Spleen (tissue), 13 donors: ENCODE measurements at places on chromosomes 4 and X. TPM values are rescaled to one million over a fixed set of nuclear protein-coding genes. Genes with fewer than 3 reads are reported as not detected.
A peak's percentile ranks its signal among the peaks of the same experiment; 100 is the strongest.

DNA sequence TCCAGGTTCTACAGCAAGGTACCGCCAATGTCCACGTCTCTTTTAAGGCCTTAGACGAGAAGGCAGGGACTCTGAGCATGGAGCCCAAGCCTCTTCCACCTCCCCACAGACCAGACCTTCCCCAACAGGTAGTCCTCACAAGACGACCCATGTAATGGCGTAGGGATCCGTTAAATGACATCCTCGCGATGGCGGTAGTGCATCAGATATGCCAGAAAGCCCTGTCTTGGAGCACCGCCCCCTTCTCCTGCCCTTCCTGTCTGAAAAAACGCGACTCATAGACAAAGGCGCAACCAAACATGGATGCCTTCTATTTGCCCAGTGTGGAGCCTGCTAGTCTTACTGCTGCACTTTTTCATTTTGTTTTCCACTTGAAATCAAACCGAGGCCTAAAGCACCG, 185.4 kb downstream of the OR13H1 start:
- peaks cover 7% of the 10 kb centered on the region for H3K4me1 ChIP-seq
- H3K4me3 ChIP-seq, result peak overlapping the region; percentile 50
- peak; percentile 90 for DNase-seq
- peak overlapping the region; percentile 87 for H3K27ac ChIP-seq
- no peaks in the 10 kb centered on the region for H3K27me3 ChIP-seq

- H3K27ac ChIP-seq, result no peak overlapping the region
- H3K4me3 ChIP-seq, result no peak overlapping the region
- no peaks in the 10 kb centered on the region for H3K36me3 ChIP-seq
- DNase-seq, result no peak
Observed at GRCh38 chr4:15148691-15149090, 146.4 kb downstream of the CPEB2 start.

GRCh38 chrX:53249408-53250042, 24.5 kb upstream of the KDM5C start:
- DNase-seq, result peak; percentile 50
- H3K36me3 ChIP-seq, result no peaks in the 10 kb centered on the region
- no peaks in the 10 kb centered on the region for H3K4me1 ChIP-seq
- H3K27ac ChIP-seq, result no peak overlapping the region
- H3K4me3 ChIP-seq, result no peak overlapping the region
- no peaks in the 10 kb centered on the region for H3K27me3 ChIP-seq

DNA sequence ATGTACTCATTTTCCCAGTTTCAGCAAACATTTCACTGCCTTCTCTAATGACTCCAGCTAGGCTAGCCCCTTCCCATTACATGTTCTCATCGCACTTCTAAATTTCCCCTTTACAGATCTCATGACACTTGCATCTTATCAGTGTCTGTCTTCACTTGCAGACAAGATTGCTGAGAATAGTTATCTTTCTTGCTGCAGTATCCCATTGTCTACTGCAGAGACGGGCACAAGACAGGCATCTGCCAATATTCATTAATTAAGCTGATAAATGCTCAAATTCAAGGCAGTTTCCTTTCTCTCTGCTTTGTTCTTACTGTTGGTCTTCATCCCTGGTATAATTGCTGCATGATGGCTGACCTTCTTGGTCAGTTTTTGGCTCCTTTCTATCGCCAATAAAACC, 175.9 kb downstream of the ANTXR2 start:
- no peaks in the 10 kb centered on the region for H3K4me1 ChIP-seq
- no peak overlapping the region for H3K4me3 ChIP-seq
- DNase-seq, result no peak
- H3K27me3 ChIP-seq, result no peaks in the 10 kb centered on the region

DNA sequence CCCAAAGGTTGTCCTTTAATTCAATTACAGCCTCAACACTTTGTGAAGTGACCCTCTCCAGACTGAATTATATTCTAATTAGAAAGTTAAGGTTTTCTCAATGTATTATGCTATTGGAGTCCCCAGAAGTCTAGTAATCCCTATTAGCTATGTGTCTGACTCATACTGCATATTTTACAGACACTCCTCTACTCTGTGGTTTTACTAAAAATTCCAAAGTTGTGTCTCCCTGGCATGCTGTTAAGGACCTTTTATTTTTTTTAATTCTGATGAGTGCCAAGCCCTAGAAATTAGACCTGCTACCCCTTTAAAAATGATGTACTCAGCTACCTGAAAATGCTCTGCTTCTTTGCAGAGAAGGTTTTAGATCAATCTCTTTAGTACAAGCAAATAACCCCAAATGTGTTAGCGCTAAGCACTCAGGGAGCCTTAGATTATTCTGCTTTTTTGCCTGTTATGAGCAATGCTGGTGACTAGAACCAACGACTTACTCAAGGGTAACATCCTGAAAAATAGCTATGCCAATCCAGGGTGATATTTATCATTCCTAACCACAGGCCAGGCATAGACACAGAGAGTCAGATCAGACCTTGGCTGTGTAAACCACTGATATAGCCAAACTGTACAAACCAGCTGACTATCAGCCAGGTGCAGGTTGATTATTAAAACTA, 26.1 kb upstream of the CXCL13 start:
- no peaks in the 10 kb centered on the region for H3K4me1 ChIP-seq
- H3K36me3 ChIP-seq, result no peaks in the 10 kb centered on the region
- no peak overlapping the region for H3K27ac ChIP-seq

DNA sequence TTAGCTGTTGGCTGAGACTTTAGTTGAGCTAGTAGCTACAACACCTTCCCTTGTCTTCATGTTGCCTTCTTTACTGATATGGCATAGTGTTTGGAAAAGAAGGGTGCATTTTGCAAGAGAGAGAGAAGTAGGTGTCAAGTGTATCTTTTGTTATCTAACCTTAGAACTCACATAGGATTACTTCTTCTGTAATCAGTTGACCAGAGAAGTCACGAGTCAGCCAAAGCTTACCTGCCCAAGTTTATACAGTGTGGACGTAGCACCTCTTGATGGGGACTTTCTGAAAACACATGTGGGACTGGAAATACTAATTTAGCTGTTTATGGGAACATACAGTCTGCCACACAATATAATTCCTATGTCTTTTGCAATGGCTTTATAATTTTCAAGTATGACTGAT, 56.0 kb downstream of the UGT8 start:
- H3K27ac ChIP-seq, result no peak overlapping the region
- H3K4me3 ChIP-seq, result no peak overlapping the region
- H3K27me3 ChIP-seq, result no peaks in the 10 kb centered on the region
- no peak for DNase-seq
- no peaks in the 10 kb centered on the region for H3K36me3 ChIP-seq
- H3K4me1 ChIP-seq, result no peaks in the 10 kb centered on the region

- no peaks in the 10 kb centered on the region for H3K27me3 ChIP-seq
- H3K27ac ChIP-seq, result no peak overlapping the region
- DNase-seq, result no peak
- no peak overlapping the region for H3K4me3 ChIP-seq
Observed at GRCh38 chr4:134627366-134627765, 425.8 kb upstream of the PABPC4L start.

GRCh38 chr4:145099653-145100052, 1.5 kb downstream of the ABCE1 start:
- H3K4me3 ChIP-seq, result peak overlapping the region; percentile 83
- peaks cover 53% of the 10 kb centered on the region for H3K4me1 ChIP-seq
- H3K27me3 ChIP-seq, result no peaks in the 10 kb centered on the region
- H3K27ac ChIP-seq, result peak overlapping the region; percentile 88

DNA sequence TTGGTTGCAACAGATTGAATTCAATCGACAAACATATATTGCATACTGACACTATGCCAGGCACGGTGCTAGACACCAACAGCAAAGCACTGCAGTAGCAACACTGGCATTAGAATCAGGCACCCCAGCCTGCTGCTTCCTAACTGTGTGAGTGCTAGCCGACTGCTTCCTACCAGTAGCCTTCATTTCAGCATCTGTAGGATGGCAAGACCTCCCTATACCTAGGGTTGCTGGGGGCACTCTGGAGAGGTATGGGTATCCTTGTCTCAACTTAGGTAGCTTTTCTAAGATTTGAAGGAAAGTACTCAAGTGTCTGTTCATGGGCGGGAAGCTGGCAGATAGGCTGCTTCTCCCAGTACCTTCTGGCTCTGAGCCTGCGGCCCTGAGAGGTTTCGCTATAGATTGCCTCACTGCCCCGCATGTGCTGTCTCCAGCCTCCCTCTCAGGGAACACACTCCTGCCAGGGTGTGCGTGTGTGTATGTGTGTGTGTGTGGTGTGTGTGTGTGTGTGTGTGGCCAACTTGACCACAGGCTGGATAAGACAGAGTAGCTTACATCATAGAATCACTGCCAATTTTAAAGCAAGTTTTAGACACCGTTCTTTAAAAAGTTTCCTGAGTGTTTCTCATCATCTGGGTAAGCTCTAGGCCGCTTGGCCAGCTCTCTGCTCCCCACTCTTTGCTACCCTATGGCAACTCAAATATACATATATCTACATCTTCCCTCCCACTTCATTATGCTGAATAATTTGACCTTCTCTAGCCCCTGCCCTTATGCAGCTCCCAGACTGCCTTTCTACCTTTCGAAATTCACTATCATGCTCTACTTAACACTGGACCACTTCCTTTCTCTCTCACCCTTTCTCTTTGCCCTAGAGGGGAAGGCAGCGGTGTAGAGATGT, 97.0 kb upstream of the PJA1 start:
- no peak overlapping the region for H3K4me3 ChIP-seq
- no peaks in the 10 kb centered on the region for H3K27me3 ChIP-seq
- no peaks in the 10 kb centered on the region for H3K4me1 ChIP-seq
- H3K27ac ChIP-seq, result no peak overlapping the region
- DNase-seq, result no peak

DNA sequence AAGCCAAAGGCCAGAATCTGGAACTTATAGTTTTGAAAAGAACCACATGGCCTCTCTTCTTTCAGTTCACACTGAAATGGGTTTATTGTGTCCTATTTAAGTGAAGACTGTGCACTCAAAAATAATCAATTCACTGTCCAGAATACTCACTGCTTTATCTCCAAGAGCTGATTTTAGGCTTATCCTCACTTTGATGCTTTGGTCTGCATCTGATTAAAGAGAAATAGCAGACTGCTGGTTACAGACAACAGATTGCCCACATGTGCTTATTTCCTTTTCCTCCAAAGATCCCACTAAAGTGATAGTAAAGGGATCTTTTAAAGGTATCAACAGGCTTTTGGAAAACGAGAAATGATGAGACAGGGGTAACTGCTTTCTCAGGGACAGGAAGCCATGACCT, 30.6 kb downstream of the ACE2 start:
- no peaks in the 10 kb centered on the region for H3K36me3 ChIP-seq
- H3K27ac ChIP-seq, result no peak overlapping the region
- H3K27me3 ChIP-seq, result no peaks in the 10 kb centered on the region
- H3K4me1 ChIP-seq, result no peaks in the 10 kb centered on the region
- no peak overlapping the region for H3K4me3 ChIP-seq

DNA sequence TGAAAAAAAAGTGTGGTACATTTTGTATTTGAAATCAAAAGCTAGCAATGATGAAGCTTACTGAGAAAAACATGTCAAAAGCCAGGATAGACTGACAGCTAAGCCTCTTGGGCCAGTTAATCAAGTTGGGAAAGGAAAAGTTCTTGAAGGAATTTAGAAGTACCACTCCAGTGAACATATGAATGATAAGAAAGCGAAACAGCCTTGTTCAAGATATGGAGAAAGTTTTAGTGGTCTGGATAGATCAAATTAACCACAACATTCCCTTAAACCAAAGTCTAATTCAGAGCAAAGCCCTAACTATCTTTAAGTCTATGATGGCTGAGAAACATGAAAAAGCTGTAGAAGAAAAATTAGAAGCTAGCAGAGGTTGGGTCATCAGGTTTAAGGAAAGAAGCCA, 268.3 kb downstream of the PDHA2 start:
- no peaks in the 10 kb centered on the region for H3K36me3 ChIP-seq
- H3K27me3 ChIP-seq, result no peaks in the 10 kb centered on the region
- no peak for DNase-seq
- H3K4me3 ChIP-seq, result no peak overlapping the region

- no peaks in the 10 kb centered on the region for H3K27me3 ChIP-seq
- peaks cover 25% of the 10 kb centered on the region for H3K36me3 ChIP-seq
- H3K4me1 ChIP-seq, result peaks cover 14% of the 10 kb centered on the region
Observed at GRCh38 chr4:120056246-120056645, 10.4 kb downstream of the MAD2L1 start.

DNA sequence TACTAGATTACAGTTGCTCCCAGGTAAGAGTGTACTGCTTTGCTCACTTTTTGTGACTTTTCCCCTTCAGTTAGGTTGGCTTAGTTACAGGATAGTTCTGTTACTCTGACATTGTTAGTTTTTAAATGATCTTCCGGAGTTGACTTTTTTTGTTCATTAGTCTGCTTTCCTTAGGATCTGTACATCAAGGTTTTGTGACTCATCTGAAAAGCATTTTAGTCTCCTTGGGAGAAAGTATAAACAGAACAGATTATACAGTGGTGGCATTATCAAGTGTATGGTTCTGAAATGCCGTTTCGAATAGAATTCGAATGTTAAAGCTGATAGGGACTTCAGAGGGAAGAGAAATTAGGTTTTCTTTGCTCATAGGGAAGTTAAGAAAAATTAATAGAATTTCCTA, 63.3 kb downstream of the USP9X start:
- DNase-seq, result no peak
- peaks cover 99% of the 10 kb centered on the region for H3K36me3 ChIP-seq
- H3K4me3 ChIP-seq, result no peak overlapping the region
- no peak overlapping the region for H3K27ac ChIP-seq
- H3K4me1 ChIP-seq, result no peaks in the 10 kb centered on the region

DNA sequence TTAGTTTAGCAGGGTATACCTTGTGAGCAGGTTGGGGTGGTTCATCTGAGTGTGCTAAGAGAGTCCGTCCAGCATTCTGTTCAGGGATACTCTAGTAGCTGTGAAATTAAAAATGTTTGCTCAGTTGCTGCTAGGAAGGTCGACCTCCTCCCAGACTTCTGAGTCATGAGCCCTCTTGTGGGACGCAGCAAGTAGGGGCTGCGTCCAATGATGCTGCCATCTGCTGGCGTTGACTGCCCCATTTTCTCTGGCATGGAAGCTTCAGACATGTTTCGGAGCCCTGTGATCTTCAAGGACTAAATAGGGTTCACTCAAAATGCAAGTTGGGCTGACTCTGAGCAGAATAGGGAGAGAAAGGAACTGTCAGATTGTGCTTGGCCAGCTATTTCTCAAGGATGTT, 201.0 kb upstream of the ARSJ start:
- H3K36me3 ChIP-seq, result no peaks in the 10 kb centered on the region
- no peak overlapping the region for H3K27ac ChIP-seq
- H3K4me1 ChIP-seq, result no peaks in the 10 kb centered on the region
- no peak for DNase-seq
- no peak overlapping the region for H3K4me3 ChIP-seq

DNA sequence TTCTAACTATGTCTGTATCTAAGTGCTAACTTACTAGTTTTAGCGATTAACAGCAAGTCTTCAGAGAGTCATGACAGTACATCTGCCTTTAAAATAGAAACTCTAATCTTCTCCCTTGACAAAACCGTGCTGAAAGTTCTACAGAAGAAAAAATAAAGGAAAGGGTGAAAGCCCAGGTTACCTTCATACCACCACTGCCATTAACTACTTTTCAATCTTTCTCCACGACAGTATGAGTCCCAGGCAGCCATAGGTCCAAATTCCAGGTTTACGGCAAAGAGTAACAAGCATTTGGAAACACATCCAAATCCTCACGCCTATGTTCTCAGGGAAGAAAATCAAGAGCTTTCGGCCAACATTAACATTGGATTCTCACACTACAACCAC, 12.4 kb upstream of the ZCCHC13 start:
- peak overlapping the region; percentile 88 for H3K27ac ChIP-seq
- DNase-seq, result no peak
- no peaks in the 10 kb centered on the region for H3K27me3 ChIP-seq
- peak overlapping the region; percentile 52 for H3K4me3 ChIP-seq
- H3K4me1 ChIP-seq, result peaks cover 17% of the 10 kb centered on the region
- peaks cover 7% of the 10 kb centered on the region for H3K36me3 ChIP-seq

The GLUD2 gene
- total RNA-seq, result 1.1 TPM

The FAM9C gene
- not detected for total RNA-seq

The LINC00632 gene
- 143 TPM for total RNA-seq

The CSN1S1 gene
- total RNA-seq, result not detected

The CT45A9 gene
- total RNA-seq, result not detected

The CXCL6 gene
- 67.1 TPM for total RNA-seq

The MAGEA2B gene
- total RNA-seq, result not detected

The BMPR1B gene
- 0.66 TPM for total RNA-seq

The POU4F2 gene
- not detected for total RNA-seq
